Panc1 (cell line): ENCODE measurements at places on chromosomes 6 and 20. TPM values are rescaled to one million over a fixed set of nuclear protein-coding genes. Genes with fewer than 3 reads are reported as not detected.

Gene EBF4
- total RNA-seq, result 6.8 TPM

Gene CRISP2
- not detected for total RNA-seq

DNA sequence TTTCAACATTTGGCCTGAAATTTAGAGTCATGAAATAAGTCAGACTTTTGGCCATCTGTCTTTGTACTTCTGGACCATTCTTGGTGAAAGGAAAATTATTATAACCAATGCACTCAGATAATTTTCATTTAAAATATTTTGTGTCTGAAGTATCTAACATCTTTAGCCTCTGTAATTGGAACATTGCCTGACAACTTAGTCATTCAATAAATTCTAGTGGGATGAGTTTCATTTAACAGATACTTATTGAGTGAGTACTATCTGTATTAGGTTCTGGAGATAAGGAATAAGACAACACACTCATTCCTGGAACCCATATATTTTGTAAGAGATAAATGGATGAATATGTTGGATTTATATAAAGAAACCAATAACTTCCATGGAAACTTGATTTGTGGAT is 536.0 kb downstream of the BCKDHB start:
- no peaks in the 10 kb centered on the region; the same call in 1 of the 2 replicates for H3K4me1 ChIP-seq
- H3K4me3 ChIP-seq, result no peak overlapping the region
- H3K36me3 ChIP-seq, result no peaks in the 10 kb centered on the region
- H3K27me3 ChIP-seq, result no peaks in the 10 kb centered on the region
- no peak for DNase-seq
- no peak overlapping the region for H3K27ac ChIP-seq

GRCh38 chr6:61835237-61835636 is 450.8 kb downstream of the KHDRBS2 start:
- H3K27me3 ChIP-seq, result no peaks in the 10 kb centered on the region
- no peak overlapping the region for H3K27ac ChIP-seq
- H3K4me3 ChIP-seq, result no peak overlapping the region
- no peaks in the 10 kb centered on the region for H3K4me1 ChIP-seq
